ENCODE measurements at places on chromosomes 2 and 18.
A peak's percentile ranks its signal among the peaks of the same experiment; 100 is the strongest.

DNA sequence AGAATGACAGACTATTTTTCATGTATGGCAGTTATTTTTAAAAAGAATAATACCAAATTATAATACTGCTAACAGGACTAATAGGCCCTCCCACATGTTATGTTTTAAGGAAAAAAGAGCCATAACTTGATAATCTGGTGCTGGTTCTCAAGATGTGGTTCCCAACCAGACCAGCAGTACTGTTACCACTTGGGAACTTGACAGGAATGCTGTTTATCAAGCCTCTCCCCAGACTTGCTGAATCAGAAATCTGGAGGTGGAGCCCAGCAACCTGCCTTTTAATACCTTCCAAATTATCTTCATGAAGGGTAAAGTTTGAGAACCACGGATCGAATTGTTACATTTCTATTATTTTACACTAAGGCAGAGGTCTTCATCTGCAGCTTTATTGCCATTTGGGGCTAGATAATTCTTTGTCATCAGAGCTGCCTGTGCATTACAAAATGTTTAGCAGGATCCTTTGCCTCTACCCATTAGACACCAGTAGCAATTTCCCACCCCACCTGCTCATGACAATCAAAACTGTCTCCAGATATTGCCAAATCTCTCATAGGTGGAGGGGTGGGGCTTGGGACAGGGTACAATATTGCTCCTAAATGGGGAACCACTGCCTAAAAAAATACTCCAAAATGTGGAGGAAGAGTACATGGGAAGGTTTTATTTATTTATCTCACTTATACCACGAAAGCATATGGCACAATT is 629.6 kb downstream of the ARHGAP15 start:
- no peak for DNase-seq

DNA sequence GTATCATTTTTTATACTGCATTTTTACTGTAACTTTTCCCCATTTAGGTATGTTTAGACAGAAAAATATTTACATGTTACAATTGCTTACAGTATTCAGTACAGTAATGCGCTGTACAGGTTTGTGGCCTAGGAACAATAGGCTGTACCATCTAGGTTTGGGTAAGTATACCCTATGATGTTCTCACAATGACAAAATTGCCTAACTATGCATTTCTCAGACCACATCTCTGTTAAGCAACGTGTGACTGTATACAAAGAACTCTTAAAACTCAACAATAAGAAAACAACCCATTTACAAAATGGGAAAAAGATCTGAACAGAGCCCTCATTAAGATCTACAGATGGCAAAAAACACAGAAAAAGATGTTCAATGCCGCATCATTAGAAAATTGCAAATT is 29.4 kb downstream of the FAM210A start:
- DNase-seq: no peak

GRCh38 chr2:81739966-81740365 is 1435.4 kb upstream of the LRRTM1 start:
- DNase-seq: no peak

GRCh38 chr2:201263779-201264178 is 3.4 kb downstream of the CASP8 start:
- DNase-seq: no peak

DNA sequence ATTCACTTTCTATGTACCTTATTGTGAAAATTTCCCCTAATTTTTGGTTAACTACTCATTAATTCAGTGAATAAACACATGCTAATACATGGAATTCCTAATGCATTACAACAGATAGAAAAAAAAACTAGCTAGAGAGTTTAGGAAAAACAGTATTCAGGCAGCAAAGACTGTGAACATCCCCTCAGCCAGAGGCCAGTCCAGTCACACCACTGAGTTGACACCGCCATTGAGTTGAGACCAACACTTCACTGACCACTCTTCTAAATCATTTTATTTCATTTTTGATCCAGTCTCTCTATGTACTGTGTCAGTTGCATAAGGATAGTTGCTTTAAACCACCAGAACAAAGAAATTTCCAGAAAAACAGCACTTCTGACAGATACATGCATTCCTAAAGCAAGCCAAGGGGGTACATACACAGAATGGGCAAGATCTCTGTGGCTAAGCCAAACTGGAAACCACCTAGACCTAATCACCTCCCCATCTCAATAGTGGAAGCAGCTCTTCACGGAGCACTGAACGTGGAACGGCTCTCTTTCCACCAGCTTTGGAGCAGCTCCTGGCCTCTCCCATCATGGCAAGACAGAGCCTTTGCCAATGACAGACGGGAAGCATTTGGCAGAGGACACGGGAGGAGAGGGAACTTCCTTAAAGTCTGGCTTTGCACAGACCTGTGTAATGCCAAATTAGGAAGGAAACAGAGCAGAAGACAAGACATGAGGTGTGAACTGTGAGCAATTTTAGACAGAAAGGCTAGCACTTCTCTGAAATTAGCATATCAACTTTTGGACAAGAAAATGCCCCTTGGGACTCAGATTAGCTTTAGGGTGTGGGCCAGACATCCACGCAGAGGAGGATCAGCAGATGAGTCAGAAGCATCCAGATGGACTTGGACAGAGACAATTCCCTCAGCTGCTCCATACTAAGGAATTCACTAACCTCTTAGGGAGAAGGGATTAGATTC is 36.4 kb downstream of the CACNB4 start:
- peak; percentile 36 for DNase-seq

DNA sequence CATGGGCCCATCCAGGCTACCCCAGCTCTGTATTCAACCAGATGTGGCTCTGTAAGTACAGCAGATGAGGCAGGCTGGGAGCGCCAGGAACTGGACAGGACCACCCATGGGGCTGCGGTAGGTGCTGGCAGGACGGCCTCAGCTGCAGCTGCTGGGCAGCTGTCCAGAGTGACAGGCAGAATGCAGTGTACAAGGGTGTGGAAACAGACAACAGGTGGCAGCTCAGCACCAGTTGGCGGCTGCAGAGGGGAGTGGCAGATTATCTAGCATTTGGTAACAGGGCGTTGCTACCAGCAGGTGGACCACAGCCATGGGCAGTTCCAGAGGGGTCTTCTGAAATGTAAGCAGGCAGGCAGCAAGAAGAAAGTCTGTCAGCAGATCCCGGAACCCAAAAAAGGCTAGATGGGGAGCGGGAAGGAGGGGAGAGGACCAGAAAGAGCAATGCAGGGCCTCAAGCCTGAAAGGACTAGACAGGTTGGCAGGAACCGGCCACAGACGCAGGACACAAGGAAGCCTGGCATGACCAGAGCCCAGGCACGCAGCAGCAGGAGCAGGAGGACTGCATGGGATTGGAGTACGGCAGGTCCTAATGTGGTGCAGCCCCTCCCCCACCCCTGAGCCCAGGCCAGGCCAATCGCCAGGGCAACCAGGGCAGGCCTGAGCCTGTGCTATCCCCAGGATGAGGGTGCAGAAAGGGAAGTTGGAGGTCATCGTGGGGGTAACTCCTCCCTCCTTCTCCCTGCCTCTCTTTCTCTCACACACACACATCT is 24.7 kb downstream of the PKDCC start:
- no peak for DNase-seq

DNA sequence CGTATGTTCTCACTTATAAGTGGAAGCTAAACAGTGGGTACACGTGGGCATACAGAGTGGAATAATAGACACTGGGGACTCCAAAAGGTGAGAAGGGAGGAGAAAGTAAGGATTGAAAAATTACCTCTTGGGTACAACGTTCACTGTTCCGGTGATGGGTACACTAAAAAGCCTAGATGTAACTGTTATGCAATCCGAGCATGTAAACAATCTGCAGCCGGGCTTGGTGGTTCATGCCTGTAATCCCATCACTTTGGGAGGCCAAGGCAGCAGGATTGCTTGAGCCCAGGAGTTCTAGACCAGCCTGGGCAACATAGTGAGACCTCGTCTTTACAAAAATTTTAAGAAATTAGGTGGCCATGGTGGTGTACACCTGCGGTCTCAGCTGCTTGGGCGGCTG is 33.1 kb upstream of the TTR start:
- no peak for DNase-seq

DNA sequence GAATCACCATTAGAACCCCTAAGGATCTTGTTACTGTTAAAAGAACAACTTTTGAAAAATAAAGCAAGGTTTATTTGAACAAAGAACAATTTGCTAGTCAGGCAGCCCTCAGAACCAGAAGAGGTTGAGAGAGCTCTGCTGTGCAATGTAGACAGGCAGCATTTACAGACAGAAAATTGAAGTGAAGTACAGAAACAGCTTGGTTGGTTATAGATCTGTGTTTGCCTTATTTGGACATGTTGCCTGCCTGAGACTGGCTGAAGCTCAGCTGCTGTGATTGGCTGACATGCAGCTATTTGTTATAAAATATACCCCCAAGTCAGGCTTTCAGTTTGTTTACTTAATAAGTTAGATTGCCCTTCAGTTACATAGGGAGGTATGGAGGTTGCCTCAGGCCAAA is 12.5 kb downstream of the MSTN start:
- DNase-seq: no peak

DNA sequence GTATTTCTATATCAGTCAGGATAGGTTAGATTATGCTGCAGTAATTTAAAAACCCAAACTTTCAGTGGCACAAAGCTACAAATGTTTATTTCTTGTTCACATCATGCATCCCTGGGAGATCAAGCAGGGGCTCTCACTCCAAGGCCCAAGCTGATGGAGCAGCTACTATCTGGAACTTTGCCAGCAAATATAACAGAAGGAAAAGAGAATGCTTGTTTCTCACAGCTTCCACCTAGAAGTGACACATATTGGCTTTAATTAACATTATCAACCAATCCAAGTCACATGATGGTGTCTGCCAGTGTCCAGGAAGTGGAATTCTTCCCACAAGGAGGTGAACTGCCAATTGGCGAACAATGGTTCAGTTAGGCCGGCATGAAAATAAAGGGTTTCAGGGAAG is 306.9 kb downstream of the BCL11A start:
- no peak for DNase-seq

DNA sequence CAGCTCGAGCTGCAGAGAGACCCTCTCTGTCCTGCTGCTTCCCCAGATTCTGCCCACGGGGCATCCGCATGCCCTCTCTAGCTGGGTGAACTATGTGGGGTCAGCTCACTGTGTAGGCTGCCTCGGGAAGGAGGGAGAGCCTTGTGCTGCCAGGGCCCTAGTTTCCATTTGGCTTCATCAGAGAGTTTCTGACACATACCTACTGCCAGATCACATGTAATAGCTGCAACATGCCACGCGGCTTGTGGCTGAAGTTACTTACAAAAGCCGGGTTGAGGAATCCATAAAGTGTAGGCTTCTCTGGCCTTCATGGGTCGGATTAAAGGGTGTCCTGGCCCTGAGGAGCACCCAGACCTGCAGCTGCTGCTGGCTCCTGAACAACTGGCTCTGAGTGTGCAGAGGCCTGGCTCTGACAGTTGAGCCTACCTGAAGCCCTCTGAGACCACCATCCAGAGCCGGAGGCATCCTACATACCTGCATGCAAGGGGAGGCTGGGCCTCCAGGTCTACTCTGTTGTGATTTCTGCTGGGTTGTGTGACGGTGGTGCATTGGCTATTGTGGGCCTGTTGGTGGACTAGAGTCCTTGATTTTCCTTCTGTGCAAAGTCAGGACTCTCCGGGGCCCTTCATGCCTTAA is 130.0 kb downstream of the SH3RF3 start:
- DNase-seq: no peak

DNA sequence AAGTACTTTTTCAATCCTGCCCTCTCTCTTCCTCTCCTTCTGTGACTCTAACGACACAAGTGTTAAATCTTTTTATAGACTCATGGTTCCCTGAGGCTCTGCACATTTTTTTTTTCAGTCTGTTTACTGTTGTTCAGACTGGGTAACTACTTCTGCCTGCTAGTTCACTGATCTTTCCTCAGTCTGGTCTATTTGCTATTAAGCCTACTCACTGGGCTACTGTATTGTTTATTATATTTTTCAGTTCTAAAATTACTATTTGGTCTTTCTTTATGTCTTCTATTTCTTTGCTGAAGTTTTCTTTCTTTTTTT is 21.3 kb downstream of the PPP3R1 start:
- no peak for DNase-seq

DNA sequence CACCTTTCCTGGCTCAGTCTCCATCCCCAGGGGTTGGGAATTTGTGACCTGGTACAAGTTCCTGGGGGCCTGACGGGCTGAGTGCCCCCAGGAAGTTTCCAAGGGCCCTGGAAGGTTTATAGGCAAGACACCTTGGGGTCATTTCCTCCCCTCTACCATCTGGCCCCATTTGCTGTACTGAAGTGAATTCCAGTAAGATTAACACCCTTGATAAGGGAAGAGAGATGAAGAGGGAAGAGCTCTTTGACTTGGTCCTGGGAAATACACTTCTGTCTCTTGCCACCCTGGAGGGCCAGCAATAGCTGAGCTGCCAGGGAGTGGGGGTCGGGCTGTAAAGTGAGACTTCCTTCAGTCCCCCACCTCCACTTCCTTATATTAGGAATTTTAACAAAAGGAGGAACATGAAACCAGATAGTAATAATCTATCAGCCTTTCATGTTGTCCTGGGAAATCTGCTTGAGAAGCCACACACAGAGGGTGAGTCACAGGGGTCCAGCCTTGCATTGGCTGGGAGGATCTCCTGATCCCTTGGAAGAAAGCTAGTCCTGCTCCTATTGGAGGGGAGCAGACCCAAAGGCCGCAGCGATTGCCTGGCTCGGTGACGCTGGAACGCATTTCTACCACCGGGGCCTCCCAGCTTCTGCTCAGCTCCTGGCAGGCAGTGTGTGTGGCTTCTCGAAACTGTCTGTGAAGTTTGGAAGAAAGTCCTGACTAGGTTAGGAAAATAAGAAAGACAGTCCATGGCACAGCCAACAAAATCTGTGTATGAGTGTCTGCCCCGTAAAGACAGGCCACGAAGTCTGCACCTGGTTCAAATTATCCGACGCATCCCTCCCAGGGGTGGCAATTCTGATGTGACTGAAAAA is 87.3 kb downstream of the ACAA2 start:
- no peak for DNase-seq

- DNase-seq: no peak
These were observed 127.8 kb downstream of the TRIM43 start for GRCh38 chr2:95719473-95720060.

GRCh38 chr2:53727921-53728320 is 39.7 kb upstream of the CHAC2 start:
- DNase-seq: no peak

- peak; percentile 67 for DNase-seq
These were observed 16.9 kb downstream of the LCT start for GRCh38 chr2:135820003-135820618.

GRCh38 chr2:12090590-12090989 is 344.2 kb downstream of the LPIN1 start:
- no peak for DNase-seq

DNA sequence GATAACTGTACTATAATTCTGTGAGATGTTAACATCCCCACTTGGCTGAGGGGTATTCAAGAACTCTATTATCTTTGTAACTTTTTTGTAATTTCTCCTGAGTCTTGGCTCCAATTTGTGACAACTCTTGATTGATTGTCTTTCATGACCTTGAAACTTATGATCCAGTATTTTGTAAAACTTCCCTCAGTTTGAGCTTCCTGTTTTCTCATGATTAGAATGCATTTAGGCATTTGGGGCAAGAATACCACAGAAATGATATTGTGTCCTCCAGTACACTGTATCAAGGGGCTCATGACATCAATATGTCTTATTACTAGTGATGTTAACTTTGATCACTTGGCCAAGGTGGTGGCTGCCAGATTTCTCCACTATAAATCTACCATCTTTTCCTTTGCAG is 37.4 kb downstream of the PNO1 start:
- no peak for DNase-seq
